ENCODE measurements at places on chromosomes 12 and 14. TPM values are rescaled to one million over a fixed set of nuclear protein-coding genes. Genes with fewer than 3 reads are reported as not detected.

HOXC6 gene
- 0.41 TPM for total RNA-seq

DNA sequence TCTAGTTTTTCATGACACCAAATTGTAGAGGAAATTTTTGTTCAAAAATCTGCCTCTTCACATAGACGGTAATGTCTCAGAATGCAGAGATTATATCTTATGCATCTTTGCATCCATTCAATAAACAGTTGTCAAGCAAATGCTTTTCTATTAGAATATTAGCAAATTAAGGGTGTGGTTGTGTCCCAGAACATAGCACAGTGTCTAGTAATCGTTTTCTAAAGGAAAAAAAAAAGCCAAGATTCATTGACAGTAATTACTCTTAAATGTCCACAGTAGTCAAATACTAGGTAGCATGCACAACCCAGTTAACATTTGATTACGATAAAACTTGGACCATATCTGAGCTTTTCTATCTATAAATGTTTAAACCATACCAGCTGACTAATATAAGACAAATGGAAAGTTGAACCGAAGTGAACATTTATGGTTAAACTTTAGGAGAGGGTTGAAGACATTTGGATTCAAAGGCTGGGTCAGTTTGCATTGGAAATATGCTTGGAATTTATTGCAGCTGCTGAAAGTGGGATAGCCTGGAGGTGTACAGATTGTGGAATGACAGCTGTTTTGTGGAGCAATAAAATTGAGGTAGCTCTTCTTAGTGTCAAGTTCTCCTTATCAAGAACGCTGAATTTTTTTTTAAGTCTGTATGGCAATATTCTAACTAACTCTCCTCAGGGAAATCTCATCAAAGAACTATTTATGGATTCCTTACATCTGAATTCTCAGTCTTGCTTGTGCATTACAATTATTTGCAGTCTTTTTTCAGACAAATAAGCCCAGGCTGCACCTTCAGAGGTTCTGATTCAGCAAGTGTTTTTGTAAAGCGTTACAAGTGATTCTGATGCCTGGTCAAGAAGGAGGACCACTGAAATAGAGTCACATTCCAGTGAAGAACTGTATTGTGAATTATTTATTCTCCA is 66.7 kb upstream of the ATP2B1 start:
- DNase-seq = no peak

DNA sequence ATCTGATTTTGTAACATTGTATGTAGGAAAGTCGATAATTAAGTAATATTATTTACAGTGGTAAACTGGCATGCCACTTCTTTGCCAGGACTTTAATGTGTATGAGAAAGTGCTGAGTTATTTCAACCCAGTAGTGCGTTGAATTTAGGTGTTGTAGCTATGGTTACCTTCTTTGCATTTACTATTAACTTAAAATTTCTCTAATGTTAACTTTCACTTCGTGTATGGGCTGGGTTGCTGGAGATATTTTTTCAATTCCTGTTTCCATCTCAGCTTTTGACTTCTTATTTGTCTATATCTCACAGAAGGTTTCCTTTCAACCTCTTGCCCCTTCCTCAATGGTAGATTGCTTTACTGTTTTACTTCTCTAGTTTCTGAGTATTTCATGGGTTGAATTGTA is 1345.6 kb downstream of the FSCB start:
- DNase-seq = no peak

APOF gene
- not detected for total RNA-seq

- DNase-seq = no peak
Observed at GRCh38 chr14:56580221-56580711, 668 bp downstream of the TMEM260 start.

GRCh38 chr12:128056136-128056801 is 210.7 kb upstream of the TMEM132C start:
- DNase-seq = no peak

DNA sequence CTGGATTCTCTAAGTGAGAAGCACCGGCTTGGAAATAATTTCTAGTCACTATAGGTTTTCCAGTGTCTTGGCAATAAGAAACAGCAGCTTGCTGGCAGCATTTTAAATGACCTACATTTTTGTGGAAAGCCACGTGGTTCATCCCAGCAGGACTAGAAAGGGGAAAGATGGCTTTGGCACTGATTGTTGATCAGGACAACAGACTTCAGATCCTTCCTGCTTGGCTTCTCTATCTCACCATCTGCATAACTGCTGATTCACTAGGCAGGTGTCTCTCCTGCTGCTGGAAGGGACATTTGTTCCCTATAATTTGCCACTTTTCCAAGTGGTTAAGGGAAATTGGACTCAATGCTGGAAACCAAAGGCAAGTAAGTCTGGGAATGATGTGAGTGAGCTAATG is 131.0 kb downstream of the TTC8 start:
- DNase-seq = no peak

CNTN1 gene
- total RNA-seq = 0.73 TPM

GRCh38 chr12:51961834-51962233 is 10.3 kb downstream of the ACVR1B start:
- DNase-seq = no peak

ATL1 gene
- 1.1 TPM for total RNA-seq

DNA sequence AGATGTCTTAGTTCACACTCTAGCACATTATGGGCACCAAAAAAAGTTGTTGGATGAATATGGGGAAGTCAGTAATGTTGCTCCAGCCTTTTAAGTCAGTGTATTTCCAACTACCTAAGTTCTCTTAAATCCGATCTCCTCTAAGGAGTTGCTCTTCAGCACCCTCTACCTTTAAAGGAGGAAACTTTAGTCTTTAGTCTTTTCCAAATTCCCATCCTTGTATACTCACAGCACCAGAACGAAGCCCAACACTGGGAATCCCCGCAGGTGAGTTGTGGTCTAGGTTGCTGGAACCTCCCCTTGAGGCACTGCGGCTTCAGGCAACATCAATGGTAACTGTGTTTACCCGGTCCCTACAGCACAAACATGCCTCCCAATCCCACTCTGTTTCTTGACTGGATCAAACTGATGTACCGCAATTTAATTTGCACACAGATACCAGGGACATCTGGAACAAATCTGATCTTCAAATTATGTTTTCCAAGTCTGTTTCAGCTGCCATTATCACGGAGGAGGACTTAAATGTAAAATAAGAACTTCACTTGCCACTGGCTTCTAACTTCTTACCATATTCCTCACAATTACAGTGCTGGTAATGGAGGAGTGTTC is 179.0 kb downstream of the FOXN3 start:
- DNase-seq = no peak

OR4E2 gene
- not detected for total RNA-seq

Measured in Right ventricle myocardium inferior (tissue), 1 donor.